NCI-H1092 (cell line): ENCODE measurements at places on chromosomes 11 and 22.
A peak's percentile ranks its signal among the peaks of the same experiment; 100 is the strongest.

DNA sequence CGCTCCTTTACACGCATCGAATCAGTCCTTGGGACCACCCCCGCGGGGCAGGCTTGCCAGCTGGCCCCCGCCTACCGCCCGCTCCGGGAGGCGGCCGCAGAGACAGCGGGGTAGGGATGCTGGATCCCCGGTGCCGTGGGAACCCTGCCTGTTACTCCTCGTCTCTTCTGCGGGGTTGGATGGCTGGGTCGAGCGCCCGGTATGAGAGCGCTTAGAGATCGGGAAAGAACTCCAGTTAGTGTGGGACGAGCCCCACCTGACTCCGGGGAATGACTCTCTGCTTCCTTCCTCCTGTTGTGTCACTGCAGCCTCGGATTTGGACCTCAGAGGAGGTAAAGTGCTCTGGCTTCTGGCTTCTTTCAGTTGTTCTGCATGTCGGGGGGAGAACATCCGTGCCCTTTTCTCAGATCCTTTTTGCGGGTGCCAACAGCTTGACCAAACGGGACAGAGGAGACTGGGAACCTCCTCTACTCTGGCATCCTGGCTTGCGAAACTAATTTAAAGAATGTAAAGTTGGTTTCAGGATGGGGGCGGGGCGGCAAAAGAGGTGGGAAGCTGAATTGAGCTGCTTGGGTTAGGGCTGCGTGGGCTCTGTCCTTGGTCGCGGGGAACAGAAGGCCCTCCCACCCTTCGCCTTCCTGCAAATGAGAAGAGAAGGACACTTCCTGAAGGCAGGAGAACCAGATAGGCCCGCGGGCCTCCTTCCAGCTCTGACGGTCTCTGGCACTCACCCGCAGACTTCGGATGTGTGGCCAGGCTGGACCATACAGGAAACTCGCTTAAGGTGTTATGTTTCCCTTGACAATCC lies 938 bp downstream of the LAYN start:
- no peak for DNase-seq

GRCh38 chr11:2800655-2801531 lies 84.7 kb downstream of the CDKN1C start:
- DNase-seq: no peak

GRCh38 chr11:96969251-96969650 lies 579.4 kb downstream of the JRKL start:
- no peak for DNase-seq

GRCh38 chr22:46795140-46795539 lies 32.7 kb downstream of the TBC1D22A start:
- DNase-seq: no peak

DNA sequence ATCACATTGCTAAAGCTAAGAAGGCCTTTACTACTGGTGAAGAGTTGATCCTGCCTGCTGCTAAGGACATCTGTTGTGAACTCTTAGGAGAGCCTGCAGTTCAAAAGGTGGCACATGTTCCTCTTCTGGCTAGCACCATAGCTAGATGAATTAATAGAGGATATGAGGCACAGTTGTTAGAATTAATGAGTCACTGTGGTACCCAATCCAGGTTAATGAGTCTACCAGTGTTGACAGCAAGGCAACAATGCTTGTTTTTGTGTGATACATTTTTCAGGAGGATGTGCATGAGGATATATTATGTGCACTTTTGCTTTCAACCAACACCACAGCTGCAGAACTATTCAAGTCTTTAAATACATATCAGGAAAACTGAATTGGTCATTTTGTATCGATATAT lies 12.0 kb downstream of the C11orf58 start:
- no peak for DNase-seq

DNA sequence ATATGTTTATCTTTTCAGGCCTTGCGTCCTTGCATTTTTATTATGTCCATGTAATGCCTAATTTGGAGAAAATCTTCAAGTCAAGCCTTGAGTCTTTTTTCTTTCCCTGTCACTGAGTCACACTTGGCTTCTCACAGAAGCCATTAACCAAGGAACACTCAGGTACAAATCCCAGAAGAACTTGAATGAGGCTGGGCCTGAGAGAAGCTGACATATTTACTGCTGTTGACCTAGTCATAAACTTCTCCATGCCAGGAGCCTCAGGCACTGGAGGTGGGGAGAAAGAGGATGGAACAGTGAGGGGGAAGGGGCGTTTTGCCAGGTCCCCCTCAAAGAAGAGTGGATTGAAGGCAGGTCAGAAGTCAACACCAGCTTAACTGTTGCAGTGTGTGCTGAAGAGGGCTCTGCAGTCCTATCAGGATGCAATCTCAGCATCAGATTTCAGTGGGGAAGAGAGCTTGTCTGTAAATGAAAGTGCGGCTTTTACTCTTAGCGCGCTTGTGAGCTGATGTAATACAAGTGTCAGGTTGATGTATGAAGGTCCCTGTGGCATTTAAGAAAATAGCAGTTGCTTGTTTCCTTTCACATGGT lies 526.0 kb downstream of the ETS1 start:
- DNase-seq: peak; percentile 45

- DNase-seq: peak; percentile 19
Observed at GRCh38 chr22:36253523-36254490, 874 bp downstream of the APOL1 start.

GRCh38 chr11:130602641-130603334 lies 154.3 kb downstream of the ADAMTS15 start:
- no peak for DNase-seq

GRCh38 chr11:131092469-131092868 lies 176.2 kb upstream of the SNX19 start:
- no peak for DNase-seq

DNA sequence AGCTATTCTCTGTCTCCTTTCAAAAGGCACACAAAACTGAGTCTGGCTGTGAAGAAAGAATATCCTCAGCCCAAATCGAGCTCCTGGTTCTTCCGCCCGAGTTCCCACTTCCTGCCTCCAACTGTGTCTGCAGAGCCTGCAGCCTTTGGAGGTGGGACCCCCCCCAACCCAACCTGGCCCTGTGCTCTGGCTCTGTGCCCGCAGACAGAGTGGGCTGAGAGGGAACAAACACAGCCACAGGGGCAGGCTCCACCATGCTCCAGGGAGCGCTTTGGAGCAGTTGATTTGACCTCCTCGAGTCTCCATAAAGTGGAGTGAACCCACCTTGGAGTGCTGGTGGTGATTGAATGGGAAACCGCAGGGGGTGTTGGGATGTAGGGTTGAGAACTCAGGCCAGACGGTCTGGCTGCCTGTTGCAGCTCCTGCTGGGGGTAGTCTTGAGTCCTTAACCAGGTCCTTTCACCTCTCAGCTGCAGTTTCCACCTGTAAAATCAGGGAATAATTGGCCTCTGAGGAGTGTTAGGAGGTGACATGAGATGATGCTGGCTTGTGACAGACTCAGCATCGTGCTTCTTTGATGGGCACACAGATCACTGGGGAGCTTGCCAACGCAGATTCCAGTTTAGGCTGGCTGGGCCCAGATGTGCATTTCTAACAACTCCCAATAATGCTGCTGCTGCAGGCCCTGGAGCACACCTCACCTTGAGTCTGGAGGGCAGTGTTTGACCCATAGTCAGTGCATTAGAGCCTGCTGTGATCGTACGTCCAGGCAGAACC lies 11.4 kb downstream of the DAGLA start:
- DNase-seq: peak; percentile 86

- no peak for DNase-seq
Observed at GRCh38 chr11:123035831-123036230, 26.1 kb downstream of the HSPA8 start.

- DNase-seq: no peak
Observed at GRCh38 chr11:26762089-26762488, 40.2 kb upstream of the SLC5A12 start.

GRCh38 chr11:115498354-115498753 lies 5.9 kb downstream of the CADM1 start:
- peak; percentile 83 for DNase-seq

DNA sequence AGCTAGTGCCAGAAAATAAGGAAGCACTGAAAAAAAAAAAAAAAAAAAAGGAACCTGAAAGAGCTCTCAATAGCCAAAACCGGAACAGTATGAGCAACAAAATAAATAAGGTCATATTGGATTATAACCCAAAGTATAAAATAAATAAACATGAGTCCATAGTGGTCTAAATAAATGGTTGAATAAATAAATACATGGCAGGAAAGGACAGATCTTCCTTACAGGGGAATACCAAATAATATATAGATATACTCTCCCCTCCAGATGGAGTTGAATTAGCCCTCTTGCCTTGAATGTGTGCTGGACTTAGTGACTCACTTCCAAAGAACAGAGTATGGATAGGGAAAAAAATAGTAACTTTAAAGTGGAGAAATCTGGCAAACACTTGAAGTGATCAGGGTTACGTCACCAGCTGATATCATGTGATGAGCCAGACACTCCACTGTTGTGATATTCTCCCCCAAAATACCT lies 14.3 kb upstream of the ARRB1 start:
- no peak for DNase-seq

- DNase-seq: no peak
Observed at GRCh38 chr11:72969894-72970335, 155.7 kb downstream of the ATG16L2 start.

- DNase-seq: no peak
Observed at GRCh38 chr22:31695423-31695822, 33.4 kb upstream of the PISD start.

- DNase-seq: no peak
Observed at GRCh38 chr11:134062265-134063123, 6.4 kb upstream of the JAM3 start.

GRCh38 chr11:115630214-115630613 lies 126.0 kb upstream of the CADM1 start:
- DNase-seq: no peak

GRCh38 chr11:33040033-33040861 lies 875 bp downstream of the TCP11L1 start:
- peak; percentile 17 for DNase-seq

DNA sequence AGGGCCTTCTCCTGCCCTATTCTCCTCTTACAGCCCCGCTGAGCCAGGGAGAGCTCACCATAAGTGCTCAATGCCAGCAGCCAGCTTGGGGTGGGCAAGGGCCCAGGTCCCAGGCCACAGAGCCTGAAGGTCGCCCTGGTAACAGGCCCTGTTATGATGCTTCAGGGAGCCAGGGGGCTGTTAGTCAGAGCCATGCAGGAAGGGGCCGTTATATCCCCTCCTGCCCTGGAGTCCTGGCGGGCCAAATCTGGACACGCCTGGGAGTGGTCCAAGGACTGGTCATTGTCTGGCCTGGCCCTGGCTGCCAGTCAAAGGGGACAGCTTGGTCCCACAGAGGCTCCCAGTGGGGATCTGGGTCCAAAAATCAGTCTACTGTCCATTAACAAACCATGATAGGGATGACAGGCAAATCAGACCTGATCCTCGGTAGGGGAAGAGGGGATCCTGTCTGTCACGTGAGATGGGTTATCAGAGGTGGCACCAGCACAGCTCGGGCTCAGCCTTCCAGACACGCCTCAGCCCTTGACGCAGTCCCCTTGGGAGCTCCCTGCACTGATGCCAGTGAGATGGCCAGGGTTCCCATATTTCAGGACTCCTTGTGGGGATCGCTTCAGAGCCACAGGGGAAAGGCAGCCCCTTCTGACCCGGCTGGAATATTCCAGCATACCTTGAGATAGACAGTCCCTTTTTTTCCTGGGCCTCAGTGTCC lies 55.9 kb downstream of the LRRC32 start:
- no peak for DNase-seq

DNA sequence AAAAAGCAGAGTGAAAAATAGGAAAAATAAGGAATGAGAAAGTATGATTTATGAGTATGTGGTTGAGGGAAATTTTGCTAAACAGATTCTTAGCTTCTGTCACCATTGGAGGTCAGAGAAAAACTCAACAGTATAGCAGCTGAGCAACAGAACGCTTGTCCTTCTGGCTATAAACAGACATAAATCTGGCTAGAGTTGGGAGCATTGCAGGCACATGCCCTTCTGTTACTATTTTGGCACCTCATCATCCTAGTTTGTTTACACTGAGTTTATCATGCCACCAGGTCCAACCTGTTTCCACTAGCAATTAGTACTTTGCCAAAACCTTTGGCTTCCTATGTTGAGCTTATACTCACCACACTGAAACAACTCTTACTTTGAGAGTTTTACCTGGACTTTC lies 6.9 kb downstream of the UBE4A start:
- no peak for DNase-seq

DNA sequence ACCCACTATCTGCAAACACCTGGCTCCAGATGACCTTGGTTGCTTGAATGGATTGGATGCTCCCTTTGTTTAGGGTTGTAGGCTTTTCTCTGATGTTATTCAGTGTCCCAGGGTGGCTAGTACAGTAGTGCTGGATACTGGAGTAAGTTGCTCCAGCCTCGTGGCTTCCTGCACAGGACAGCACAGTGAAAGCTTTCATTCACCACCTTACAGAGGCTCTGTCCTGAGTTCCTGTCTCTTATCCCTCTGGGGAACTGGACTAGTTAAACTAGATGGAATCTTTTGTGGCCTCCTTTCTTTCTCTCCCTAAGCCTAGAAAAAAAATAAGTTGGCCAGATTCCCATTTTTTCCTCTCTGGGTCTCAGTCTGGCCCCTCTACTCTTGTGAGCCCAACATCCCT lies 42.6 kb downstream of the MRPL48 start:
- DNase-seq: no peak
